GM04504 (cell line): ENCODE measurements at places on chromosomes 4 and X.
A peak's percentile ranks its signal among the peaks of the same experiment; 100 is the strongest.

DNA sequence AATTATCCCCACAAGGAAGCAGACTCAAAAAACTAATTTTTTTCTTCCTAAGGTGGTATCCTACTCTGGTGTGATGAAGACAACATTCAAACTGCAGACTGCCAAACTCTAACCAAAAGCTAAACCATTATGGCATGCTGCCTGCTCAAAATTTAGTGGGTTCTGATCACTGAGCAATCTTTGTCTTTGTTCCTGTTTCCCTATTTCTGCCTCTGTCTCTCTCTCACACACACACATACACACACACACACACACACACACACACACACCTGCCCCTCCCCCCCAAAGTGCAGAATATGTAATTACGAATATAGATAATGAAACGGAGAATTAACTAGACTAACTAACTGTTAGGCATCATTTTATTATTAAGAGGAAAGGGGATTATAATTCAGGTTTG lies 1278.6 kb downstream of the PCDH7 start:
- DNase-seq = no peak

DNA sequence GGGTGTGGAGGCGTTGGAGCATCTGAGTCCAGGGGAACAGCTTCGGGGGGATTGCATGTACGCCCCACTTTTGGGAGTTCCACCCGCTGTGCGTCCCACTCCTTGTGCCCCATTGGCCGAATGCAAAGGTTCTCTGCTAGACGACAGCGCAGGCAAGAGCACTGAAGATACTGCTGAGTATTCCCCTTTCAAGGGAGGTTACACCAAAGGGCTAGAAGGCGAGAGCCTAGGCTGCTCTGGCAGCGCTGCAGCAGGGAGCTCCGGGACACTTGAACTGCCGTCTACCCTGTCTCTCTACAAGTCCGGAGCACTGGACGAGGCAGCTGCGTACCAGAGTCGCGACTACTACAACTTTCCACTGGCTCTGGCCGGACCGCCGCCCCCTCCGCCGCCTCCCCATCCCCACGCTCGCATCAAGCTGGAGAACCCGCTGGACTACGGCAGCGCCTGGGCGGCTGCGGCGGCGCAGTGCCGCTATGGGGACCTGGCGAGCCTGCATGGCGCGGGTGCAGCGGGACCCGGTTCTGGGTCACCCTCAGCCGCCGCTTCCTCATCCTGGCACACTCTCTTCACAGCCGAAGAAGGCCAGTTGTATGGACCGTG lies 2.2 kb downstream of the AR start:
- DNase-seq = no peak

DNA sequence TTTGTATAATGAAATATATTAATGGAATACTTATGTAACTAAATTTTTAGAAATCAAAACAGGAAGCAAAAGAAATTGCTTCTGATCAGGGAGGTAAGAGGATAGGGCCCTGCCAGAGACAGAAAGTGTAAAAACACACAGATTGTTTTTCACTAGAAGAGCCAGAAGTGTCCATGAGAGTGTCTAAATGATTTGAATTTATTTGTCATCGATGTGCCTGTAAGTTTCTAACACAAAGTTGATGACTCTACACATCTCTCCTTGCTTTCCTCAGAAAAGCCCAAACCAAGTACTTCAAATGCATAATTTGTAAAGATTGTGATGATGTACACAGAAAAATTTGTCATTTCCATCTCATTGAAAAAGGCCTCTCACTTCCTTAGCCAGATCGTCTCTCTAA lies 80.6 kb downstream of the TMEM156 start:
- DNase-seq = no peak

DNA sequence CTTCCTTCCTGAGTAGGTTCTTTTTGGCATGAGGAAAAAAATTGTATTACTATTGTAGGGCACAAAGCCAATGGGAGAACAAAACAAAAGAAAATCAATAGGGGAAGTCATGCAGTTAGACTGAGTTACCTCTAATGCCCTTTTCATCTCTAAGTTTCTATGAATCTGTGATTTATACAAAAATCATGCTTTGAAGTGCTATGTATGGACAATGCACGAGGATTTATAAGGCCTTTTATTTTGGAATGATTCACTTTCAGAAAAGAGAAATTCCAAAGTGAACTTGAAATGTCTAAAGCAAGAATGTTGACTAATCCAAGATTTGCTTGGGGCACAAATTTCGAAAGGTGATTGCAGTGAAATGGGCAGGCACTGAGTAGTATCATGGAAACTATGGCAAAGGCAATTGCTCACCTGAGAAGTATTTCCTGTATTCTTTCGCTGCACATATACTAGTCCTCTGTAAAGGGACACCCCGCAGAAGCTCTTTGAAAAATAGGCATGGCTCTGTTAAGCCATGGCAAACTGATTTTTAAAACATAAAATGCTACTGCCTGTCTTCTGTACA lies 52.8 kb downstream of the ADGRG4 start:
- DNase-seq = no peak

DNA sequence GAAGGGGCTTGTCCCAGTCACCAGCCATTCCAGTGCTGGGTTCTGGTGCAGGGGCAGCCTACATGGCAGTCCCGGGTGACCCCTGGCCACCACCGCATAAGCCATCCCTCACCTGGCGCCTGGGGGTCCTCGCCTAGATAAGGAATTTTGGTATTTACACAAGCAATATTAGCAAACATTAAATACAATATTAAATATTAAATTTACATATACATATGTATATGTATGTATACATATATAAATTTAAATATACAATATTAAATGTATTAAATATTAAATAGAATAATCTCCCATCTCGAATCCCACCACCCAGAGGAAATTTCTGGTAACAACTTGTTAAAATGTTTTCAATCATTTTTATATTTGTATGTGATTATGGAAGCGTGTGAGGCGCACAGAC lies 104.6 kb upstream of the AFAP1 start:
- DNase-seq = no peak

GRCh38 chr4:159035570-159035969 lies 67.3 kb upstream of the RAPGEF2 start:
- DNase-seq = no peak

DNA sequence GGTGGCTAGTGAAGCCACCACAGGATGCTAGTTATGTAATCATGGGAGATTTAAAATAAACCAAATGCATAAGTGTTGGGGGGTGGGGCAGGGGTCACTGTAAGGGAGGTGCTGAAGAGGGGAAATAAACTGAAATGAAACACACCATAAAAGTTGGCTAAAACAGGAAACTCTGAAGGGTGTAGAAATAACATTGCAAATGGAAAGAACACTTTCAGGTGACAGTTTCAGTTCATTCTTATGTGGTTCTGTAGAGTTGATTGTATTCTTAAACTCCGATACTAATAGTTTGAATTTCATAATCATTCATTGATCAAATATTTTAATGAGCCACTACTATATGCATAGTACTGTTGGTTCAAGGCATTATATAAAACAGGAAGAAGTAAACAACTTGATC lies 80.1 kb downstream of the HDAC8 start:
- DNase-seq = no peak

- DNase-seq = no peak
These were observed 66.2 kb downstream of the EGF start for GRCh38 chr4:109978704-109979454.

GRCh38 chr4:34181891-34182290 lies 2062.4 kb downstream of the ARAP2 start:
- peak; percentile 63 for DNase-seq

DNA sequence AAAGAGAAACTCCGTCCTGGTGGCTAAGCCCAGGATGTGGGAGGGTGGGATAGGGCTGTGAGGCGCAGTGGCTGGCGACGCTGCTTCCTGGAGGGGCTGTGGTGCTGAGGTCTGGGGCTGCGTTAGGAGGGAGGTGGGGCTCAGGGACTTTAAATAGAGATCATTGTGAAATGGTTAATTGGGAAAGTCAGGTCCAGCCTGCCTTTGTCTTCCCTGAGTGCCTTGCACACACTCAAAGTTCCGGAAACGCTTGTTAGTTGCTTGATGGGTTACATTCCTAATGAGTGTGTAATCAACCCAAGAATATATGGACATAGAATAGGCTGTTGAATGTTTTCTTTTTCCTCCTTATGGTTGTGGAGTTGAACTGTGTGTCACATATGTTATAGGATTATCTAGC lies 55.7 kb upstream of the CLDN34 start:
- DNase-seq = no peak

- DNase-seq = no peak
These were observed 23.7 kb downstream of the FAM114A1 start for GRCh38 chr4:38891051-38891983.

GRCh38 chrX:10173331-10173900 lies 16.6 kb downstream of the CLCN4 start:
- DNase-seq = peak; percentile 74

DNA sequence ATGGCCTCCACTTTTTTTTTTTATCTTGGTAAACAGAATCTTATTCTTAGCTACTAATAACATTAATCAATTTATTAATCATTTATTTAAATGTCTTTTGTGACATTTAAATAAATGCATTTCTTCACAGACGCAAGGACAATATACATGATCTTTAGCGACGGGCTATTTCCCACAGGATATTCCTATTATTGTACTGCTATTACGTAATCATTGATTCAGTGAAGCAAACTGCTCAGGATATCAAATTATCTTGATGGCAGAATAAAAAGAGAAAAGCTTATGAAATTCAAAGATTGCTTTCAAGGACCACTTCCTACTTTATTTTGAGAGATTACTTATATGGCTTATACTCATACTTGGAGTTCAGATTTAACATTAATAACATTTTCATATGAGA lies 114.1 kb downstream of the FAM9B start:
- DNase-seq = no peak

GRCh38 chr4:119493419-119493818 lies 135.2 kb downstream of the PDE5A start:
- no peak for DNase-seq

GRCh38 chr4:98929341-98930267 lies 671 bp upstream of the EIF4E start:
- peak; percentile 93 for DNase-seq

DNA sequence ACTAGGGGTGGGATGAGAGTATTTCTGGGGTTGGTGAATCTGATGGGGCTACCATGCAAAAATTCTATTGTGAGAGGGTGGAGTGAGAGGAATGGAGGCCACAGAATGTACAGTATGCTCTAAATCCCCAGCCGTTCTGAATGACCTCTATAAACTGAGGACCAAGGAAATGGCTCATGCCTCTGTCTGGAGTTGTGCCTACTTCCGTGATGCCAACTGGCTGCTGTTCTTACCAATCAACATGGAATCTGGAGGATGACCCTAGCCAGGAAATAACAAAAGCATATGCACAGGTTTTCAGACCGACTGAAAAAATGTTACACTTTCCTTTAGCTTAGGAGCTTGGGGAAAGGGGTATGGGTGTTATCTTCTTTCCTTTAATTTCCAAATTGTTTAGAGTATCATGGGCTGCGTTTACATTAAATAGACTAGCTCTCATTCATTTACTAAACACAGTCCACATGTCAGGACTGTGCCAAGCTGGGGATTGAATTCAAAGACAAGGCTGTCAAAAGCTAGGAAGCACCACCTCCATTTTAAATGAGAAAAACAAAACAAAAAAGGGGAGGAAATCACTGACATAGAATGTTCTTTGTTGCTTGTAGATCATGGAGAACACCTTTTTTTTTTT lies 20.2 kb upstream of the CCKAR start:
- no peak for DNase-seq

DNA sequence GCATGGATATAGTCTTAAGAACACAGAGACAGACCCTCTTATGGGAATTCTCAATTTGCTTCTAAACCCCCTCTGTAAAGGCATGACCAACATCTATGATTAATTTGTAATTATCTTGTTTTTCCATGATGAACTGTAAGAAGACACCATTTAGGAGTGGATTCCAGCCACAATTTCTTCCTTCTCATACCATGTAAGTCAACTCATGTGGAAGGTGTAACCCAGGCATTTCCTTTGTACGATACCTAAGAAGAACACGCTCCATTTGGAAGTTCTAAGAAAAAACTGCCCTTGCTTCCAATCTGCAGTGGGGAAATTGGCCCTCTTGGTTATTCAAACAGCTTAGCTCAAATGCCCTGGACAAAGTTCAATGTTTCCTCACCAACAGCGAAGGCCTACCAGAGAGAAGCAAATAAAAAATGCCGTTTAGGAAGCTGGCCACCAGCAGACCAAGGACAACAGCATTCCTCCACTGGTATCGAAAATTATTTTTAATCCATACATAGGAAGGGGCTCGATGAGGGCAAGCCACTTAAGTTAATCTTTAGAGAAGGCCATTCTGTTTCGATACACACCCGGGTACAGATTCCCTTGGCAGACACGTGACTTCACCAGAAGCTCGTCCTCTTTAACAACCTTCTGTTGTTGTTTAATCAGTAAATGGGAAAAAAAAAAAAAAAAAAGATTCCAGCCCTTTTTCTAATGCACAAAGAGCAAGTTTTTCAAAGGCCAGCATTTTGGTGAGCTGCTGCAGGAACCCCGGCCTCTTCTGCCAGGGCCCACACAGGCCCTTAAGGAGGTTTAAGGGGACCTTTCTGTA lies 2.6 kb downstream of the DHRSX start:
- no peak for DNase-seq

DNA sequence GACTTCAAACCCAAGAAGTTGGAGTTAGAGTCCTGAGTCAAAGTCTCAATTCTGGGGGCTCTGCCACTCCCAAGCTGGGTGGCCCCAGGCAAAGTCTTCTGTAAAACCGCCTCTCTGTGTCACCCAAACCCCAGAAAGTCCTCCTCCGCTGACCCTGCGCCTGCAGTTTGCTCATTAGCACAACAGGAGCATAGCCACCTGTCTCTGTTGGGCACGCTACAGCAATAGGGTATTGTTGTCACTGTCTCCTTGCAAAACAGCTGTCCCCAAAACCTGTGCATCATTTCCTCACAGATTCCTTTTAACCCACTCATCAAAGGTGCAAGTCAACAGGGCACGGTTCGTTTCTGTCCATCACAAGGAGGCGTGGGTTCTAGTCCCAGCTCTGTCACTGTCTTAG lies 8.0 kb upstream of the DGAT2L6 start:
- no peak for DNase-seq

- no peak for DNase-seq
These were observed 86.9 kb downstream of the EVC start for GRCh38 chr4:5797866-5798265.

- no peak for DNase-seq
These were observed 64.3 kb upstream of the WDR17 start for GRCh38 chr4:176001151-176002006.

DNA sequence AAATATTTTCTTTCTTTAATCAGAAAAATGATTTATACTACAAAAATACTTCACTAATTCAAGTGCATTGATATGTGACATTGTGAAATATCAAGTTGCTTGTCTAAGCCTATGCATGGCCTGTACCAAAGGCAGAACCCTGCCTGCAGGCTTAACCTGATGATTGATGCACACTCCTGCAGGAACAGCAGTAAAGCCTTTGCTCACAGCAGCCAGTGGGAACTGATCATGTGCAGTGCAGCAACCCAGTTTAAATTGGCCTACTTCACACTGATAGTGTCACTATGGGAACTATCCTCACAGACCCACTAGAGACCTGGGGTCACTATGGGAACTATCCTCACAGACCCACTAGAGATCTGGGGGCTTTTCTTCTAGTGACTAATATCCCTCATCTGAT lies 603.8 kb downstream of the RAPGEF2 start:
- DNase-seq = no peak

DNA sequence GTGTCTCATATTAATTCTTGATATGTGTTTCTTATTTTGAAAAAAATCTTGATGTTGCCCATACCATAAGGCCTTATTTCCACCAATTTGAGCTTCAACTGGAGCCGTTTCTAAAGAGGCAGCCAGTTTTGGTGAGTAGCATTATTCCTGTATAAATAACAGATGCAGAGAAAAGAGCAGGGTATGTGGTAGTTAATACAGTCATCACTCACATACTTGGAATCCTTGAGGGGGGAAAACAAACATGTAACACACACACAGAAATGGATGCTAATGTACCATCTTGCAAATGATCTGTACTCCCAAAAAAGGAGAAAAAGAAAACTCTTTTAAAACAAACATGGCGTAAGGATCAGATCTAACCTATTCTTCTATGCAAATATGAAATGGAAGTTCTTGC lies 389.7 kb downstream of the GPM6A start:
- no peak for DNase-seq
